ENCODE measurements at places on chromosomes 6 and 20.

- DNase-seq = no peak
Observed at GRCh38 chr6:139580592-139581484, 206.4 kb upstream of the CITED2 start.

DNA sequence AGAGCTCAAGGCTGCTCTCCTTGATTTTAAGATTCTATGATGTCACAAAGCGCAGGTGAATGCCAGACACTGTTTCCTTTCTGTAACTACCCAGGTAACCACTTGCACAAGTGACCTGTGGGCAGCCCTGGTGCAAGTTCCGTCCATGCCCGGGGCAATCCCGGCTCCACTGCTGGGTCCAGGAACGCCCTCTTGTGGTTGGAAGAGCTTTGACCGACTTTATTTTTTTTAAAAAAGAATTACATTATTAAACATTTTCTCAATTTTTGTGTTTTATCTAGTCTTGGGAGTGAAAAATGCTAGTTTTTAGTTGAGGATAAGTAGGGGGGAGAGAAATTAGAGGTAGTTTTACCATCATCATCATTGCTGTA, 695.2 kb downstream of the QKI start:
- peak; percentile 49 for DNase-seq

DNA sequence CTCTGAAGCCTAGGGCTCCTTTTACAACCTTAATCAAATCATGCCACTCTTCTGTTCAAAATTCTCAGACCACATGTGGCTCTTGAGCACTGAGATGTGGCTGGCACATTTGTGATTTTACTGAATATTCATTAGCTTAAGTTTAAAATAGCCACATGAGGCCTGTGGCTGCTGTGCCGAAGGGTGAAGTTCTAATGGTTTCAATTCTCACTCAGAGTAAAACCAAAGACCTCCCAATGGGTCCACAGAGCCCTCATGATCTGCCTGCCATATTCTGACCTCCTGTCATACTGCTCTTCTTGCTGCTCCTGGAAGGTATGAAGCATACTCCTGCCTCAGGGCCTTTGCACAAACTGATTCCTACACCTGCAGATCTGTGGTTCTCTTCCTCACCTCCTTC, 7.8 kb upstream of the CST3 start:
- DNase-seq = no peak

GRCh38 chr6:68868646-68869045, 233.6 kb downstream of the ADGRB3 start:
- no peak for DNase-seq

- no peak for DNase-seq
Observed at GRCh38 chr20:38563802-38564431, 17.1 kb upstream of the ADIG start.

DNA sequence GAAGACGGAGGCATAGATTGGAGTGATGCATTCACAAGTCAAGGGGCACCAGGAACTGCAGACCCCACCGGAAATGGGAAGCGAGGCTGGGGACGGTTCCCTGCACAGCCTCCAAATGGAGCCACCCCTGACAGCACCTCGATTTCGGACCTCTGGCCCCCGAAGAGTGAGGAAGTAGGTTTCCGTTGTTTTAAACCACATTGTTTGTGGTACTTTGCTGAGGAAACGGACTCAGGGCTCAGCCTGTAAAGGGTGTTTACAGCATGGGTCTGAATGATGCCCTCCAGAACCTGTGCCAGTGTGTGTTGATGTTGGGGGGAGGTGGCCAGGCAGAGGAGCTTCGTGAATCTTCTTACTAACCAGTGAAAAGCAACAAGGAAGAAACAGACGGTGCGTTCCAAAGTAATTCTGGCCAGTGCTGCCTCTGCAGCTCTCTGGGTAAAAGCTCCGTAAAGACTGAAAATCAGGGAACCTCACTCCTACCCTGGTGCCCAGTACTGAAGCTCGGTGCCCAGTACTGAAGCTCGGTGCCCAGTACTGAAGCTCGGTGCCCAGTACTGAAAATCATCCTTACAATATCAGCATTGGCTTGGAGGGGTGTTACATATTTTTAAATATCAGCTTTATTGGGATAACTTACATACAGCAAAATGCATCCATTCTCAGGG, 30.1 kb upstream of the CCR6 start:
- DNase-seq = no peak

DNA sequence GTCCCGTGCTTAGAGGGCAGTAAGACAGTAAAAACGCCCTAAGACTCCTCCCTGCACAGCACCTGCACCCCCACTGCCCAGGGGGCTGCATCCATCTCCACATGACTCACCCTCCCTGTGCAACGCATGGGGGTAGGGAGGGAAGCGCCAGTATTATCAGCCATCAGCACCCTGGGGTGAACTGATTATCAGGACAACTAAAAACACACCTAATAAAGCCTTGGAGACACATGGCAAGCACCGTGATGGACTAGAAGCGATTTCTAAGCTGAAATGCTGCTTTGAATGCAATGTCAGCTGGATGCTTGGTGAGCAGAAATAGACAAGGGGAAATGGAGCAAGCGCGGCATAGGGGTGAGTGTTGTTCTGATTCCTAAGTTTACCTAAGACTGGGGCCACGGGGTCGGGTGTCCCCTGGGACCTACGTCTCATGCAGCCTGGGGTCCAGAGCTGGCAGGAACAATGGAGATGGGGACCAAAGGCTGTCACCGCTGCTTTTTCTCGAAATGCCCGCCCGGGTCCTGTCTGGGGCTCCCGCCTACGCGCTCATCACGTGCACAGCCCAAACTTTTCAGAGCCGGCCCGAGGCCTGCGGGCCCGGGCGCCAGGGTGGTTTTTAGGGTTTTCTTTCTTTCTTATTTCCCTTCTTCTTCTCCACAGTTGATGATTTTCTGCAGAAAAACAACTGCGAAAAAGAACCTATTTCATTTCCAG, 702 bp upstream of the TNFAIP3 start:
- no peak for DNase-seq

DNA sequence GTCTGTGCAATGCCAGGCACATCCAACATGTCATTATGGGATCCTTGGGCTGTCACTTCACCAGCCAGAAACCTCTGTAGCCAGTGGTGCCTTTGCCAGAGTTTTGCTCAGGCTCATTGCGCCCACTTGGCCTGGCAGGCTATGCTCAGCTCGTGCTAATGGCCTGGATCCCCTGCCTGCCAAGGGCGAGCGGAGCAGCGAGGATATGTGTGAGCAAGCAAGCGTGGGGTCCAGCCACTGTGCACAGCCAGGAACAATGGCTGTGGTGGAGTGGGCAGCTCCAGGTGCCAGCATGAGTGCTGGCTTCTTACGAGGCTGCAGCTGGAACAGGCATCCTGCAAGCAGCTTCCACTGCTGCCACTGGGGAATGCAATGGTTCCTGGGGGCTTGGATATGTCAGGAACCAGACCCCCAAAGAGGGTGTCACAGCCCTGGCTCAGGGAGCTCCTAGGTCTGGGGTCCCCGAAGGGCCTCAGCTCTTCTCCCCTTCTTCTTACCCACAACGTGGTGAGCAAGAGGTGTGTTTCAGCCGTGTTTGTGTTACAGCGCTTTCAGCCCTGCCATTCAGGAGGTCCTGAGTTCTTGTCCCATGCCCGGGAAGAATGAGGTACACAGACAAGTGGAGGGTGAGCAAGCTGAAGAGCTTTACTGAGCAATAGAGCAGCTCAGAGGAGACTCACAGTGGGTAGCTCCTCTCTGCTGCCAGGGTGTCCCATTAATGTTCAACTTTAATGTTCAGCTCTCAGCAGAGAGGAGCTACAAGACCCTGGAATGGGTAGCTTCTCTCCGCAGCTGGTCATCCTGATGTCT, 22.3 kb upstream of the TOP1 start:
- DNase-seq = no peak

DNA sequence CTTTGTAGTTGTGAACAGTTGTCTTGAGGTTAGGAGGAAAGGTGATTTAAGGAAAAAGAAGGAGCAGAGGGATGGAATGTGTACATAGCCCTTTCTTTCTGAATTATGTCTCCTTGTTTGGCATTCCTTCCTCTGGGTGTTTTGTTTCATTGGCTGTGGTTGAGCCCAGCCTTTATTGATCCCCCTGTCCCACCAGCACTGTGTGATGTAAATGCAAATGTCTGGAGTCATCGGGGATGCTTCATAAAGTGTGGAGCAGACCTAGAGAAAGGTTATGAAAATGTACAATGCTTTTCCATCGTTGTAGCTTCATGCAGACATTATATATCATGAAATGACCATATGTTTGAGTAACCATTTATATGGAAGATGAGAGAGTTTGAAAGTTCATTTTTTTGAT, 164.5 kb downstream of the PLCB1 start:
- no peak for DNase-seq

- DNase-seq = no peak
Observed at GRCh38 chr20:45971425-45971674, 653 bp downstream of the ZNF335 start.

GRCh38 chr6:153044295-153044694, 41.8 kb upstream of the MTRF1L start:
- DNase-seq = no peak

DNA sequence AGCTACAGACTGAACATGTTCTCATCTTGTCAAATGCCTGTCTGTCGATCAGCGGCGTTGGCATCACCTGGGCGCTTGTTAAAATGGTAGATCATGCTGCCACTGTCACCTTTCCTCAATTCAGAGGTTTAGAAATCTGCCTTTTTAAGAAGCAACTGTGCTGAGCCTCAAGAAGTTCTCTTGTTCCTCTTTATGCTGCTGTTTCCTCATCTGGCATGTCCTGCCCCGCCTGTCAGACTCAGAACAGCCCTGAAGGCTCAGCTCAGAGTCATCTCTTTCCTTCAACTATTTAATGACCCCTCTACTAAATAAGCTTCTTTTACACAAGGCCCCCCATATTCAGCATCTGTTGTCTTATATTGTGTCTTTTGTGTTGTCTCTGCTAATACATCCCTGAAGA, 368.2 kb downstream of the EPM2A start:
- no peak for DNase-seq

DNA sequence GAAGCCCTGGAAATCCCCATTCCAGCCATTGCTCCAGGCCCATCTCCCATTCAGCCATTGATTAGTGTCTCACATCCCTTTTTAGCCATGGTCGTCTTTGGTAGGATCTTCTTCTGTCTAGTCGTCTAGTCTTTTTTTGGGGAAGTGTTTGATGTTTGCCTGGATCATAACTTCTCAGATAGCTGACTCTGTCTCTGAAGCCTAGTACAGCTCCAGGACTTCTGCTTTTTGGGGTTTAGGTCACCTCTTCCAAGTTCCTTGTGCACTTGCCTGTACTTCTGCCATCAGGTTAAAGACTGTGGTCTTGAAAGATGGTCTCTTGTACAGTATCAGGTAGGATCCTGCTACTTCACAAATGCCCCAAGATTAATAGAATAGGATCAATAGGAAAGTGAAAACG, 553.5 kb downstream of the PKHD1 start:
- DNase-seq = no peak

GRCh38 chr6:124961777-124962638, at the start of gene RNF217:
RNF217 (plus strand) TSS chr6:124962437; CDS start chr6:124962545, 108 bp downstream.
- peak; percentile 71 for DNase-seq

GRCh38 chr20:40279390-40279789, 409.6 kb downstream of the MAFB start:
- DNase-seq = peak; percentile 87

- DNase-seq = no peak
Observed at GRCh38 chr20:56605261-56605996, 23.7 kb upstream of the TFAP2C start.

DNA sequence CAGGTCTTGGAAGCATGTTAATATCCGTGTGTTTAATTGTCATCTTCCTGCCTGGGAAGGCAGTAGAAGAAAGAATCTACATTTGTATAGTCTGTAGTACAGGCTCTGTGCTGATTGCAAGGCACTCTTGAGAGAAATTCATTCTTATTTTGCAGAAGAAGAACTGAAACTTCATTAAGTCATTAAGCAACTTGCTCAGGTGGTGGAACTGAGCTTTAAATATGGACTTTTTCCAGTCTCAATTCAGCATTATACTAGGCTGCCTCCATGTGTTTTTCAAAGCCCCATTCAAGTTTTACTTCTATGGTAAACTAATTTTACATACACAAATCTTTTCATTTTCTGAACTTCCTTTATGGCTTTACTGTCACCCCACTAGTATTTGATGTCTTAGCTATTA, 18.7 kb downstream of the ZNF451 start:
- no peak for DNase-seq

GRCh38 chr20:56422076-56422823, 10.2 kb downstream of the CASS4 start:
- DNase-seq = peak; percentile 93

GRCh38 chr6:15504581-15505350, 158.1 kb downstream of the DTNBP1 start:
- peak; percentile 100 for DNase-seq

DNA sequence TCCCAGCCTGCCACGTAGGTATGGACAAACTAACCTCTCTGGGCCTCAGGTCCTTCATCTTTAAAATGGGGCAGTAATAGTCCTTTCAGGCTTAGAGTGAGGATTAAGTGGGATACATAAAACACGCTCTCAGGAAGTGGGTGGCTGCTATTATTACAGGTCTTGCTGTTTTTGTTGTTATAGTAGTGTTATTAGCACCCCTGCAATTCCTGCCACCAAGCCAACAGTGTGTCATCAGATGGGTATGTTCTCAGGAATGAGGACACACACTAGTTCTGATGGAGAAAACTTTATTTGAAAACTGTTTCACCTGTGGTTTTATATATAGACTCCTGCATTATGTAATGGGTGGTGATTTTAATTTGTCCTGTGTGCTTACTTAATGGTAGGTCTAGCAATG, 131.7 kb downstream of the LRRC1 start:
- DNase-seq = peak; percentile 91

GRCh38 chr6:150451807-150452427, 83.1 kb downstream of the IYD start:
- DNase-seq = no peak

DNA sequence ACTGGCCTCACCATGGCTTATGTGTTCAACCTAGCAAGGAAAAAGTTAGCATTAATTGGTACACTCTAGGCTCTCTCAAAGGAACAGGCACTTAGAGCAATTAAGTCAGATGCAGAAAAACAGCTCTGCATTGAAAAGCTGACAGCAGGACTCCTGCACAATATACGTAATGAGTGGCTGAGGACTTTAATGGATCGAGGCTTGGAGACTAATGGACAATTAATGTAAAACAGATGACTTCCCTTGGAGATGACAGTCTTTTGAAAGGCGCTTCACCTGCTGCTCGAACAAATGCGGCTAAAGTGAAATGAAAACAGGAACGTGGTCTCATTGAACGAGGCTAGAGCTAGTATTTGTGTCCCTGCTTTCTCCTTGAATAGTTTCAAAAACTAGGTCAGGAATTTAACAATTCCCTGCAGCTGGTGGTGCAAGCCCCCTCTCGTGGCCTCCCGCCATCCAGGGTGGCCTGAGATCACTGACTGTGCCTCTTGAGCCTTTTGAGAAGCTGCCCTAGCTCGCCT, 137.1 kb downstream of the ELOVL4 start:
- DNase-seq = no peak

GRCh38 chr6:32200711-32201475, 8.4 kb upstream of the GPSM3 start:
- DNase-seq = no peak

DNA sequence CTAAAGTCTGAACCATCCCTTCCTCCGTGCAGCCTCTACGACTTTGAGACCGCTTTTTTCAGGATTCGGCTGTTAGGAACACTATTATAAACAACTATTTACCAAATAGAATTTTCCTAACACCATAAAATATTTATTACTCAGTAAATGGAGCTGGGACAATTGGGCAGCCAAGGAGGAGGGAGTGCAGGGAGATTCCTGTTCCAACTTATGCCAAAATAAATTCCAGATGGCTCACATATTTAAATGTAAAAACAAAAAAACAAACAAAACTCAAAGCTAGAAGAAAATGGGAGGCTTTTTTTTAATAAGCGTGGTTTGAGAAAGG, 48.1 kb downstream of the TCP11 start:
- no peak for DNase-seq

Data from M059J (cell line).